Upper lobe of left lung (tissue), 6 donors: ENCODE measurements at places on chromosomes 1 and 21. TPM values are rescaled to one million over a fixed set of nuclear protein-coding genes. Genes with fewer than 3 reads are reported as not detected.

GRCh38 chr1:21742578-21742977 lies 40.4 kb downstream of the USP48 start:
- peaks cover 66% of the 10 kb centered on the region for H3K36me3 ChIP-seq
- DNase-seq, result no peak
- H3K27me3 ChIP-seq, result no peaks in the 10 kb centered on the region
- H3K4me3 ChIP-seq, result no peak overlapping the region
- no peaks in the 10 kb centered on the region for H3K4me1 ChIP-seq
- no peak overlapping the region for H3K27ac ChIP-seq

- no peaks in the 10 kb centered on the region for H3K36me3 ChIP-seq
- H3K27ac ChIP-seq, result no peak overlapping the region
- H3K27me3 ChIP-seq, result no peaks in the 10 kb centered on the region
- DNase-seq, result no peak
Observed at GRCh38 chr1:239616673-239617072, 230.3 kb downstream of the CHRM3 start.

DNA sequence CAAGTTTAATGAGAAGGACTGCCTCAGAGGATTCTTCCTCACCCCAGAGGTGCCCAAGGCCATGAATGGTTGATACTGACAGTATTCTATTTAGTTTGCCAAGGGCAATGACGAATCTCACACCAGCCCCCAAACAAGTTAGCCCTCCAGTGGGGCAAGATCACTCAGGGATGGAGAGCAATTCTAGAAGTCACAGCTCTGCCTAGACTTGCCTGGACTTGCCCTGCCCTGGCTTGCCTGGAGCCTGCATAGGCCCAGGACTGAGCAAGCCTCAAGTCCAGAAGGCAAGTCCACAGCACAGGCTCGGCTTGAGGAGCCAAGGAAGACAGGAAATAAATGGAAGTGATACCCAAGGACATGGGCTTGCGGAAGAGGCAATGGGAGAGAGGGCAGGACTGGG lies 39.5 kb upstream of the RGS16 start:
- no peak for DNase-seq
- H3K4me3 ChIP-seq, result no peak overlapping the region
- H3K36me3 ChIP-seq, result no peaks in the 10 kb centered on the region
- H3K4me1 ChIP-seq, result no peaks in the 10 kb centered on the region
- no peaks in the 10 kb centered on the region for H3K27me3 ChIP-seq

- H3K27ac ChIP-seq, result no peak overlapping the region
- H3K4me1 ChIP-seq, result peaks cover 3% of the 10 kb centered on the region
- no peaks in the 10 kb centered on the region for H3K27me3 ChIP-seq
- DNase-seq, result no peak
- H3K4me3 ChIP-seq, result no peak overlapping the region
Observed at GRCh38 chr1:200178340-200178739, 150.8 kb downstream of the NR5A2 start.

- H3K4me1 ChIP-seq, result peaks cover 19% of the 10 kb centered on the region
- H3K36me3 ChIP-seq, result no peaks in the 10 kb centered on the region
- peak; percentile 38 for DNase-seq
- no peak overlapping the region for H3K4me3 ChIP-seq
- H3K27me3 ChIP-seq, result no peaks in the 10 kb centered on the region
- H3K27ac ChIP-seq, result no peak overlapping the region
Observed at GRCh38 chr1:156910309-156910782, 10.1 kb upstream of the LRRC71 start.

GRCh38 chr1:37557402-37557801 lies 662 bp downstream of the DNALI1 start:
- H3K27me3 ChIP-seq, result no peaks in the 10 kb centered on the region
- peak overlapping the region; percentile 65 for H3K27ac ChIP-seq
- DNase-seq, result no peak
- H3K36me3 ChIP-seq, result no peaks in the 10 kb centered on the region
- peaks cover 43% of the 10 kb centered on the region for H3K4me1 ChIP-seq
- peak overlapping the region; percentile 52 for H3K4me3 ChIP-seq

DNA sequence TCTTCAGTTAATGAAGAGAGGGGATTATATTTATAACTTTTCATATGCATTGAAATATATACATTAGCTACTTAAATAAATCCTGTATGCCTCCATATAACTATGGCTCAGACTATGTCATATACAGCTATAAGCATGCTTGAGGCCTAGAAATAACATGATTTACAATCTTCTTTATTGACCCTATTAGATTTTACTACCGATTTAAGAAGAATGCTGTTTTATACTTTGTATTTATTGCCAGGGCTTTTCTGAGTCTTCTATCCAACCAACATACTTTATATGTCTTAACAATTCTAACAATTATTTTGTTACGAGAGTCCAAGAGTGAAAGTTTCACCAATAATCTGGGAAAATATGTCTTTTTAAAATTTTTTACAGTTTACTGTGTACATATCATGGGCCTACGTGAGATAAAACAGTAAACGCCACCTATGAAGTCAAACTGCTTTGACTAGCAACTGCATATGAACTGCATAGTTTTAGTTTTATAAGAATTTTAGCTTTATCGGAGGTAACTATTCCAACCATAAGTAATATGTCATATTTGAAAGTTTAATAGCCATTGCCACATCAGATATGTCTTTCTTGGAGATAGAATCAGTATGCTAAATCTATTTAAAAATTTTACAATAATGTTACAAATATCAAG lies 861.0 kb downstream of the USP25 start:
- no peaks in the 10 kb centered on the region for H3K27me3 ChIP-seq
- no peak for DNase-seq
- H3K4me1 ChIP-seq, result peaks cover 5% of the 10 kb centered on the region
- no peak overlapping the region for H3K4me3 ChIP-seq
- no peak overlapping the region for H3K27ac ChIP-seq

DNA sequence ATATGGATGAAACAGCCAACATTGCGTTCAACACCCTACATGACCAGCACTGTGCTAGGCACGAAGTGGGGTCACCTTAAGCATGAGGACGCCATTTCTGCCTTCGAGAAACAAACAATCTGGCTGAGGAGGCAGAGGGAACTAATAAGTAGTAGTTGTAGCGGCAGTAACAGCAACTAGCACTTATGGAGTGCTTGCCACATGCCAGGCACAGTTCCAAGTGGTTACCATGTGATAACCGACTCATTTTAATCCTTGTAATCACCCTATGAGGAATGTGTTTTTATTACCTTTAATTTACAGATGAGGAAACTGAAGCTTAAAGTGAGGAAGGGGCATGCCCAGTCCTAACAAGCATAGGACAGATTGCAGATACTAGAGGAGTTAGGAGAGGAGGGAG lies 33.7 kb downstream of the KCND3 start:
- H3K27me3 ChIP-seq, result no peaks in the 10 kb centered on the region
- no peaks in the 10 kb centered on the region for H3K36me3 ChIP-seq
- H3K27ac ChIP-seq, result peak overlapping the region; percentile 65
- H3K4me1 ChIP-seq, result no peaks in the 10 kb centered on the region

- DNase-seq, result peak; percentile 46
- peaks cover 11% of the 10 kb centered on the region for H3K4me1 ChIP-seq
- peaks cover 3% of the 10 kb centered on the region for H3K36me3 ChIP-seq
- no peaks in the 10 kb centered on the region for H3K27me3 ChIP-seq
- H3K4me3 ChIP-seq, result peak overlapping the region; percentile 9
- H3K27ac ChIP-seq, result peak overlapping the region; percentile 47
Observed at GRCh38 chr21:38376235-38376634, 119.4 kb downstream of the KCNJ15 start.

DNA sequence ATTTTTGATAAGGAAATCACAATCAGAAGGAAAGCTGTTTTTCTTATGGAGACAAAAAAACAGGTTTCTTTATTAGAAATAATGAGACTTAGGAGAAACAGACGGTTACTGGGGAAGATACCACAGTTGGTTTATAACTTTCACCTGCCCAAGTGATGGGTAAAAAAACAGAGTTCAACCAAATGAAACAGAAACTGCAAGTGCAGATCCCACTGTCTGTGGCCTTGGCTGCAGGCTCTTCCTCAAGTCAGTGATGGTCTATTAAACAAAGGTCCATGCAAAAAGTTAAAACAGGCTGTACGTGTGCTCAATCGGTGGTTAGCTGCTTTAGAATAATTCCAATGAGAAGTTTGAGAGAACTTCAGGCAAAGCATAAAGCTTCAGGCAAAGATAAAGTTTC lies 112.1 kb upstream of the NEGR1 start:
- no peak for DNase-seq
- no peaks in the 10 kb centered on the region for H3K27me3 ChIP-seq
- no peaks in the 10 kb centered on the region for H3K36me3 ChIP-seq
- H3K4me1 ChIP-seq, result no peaks in the 10 kb centered on the region

GRCh38 chr1:14761291-14762153 lies 163.0 kb downstream of the KAZN start:
- H3K4me3 ChIP-seq, result no peak overlapping the region
- H3K27ac ChIP-seq, result no peak overlapping the region
- H3K4me1 ChIP-seq, result no peaks in the 10 kb centered on the region
- DNase-seq, result no peak
- H3K27me3 ChIP-seq, result no peaks in the 10 kb centered on the region
- no peaks in the 10 kb centered on the region for H3K36me3 ChIP-seq

GRCh38 chr1:172224871-172225270 lies 195.6 kb upstream of the C1orf105 start:
- H3K27ac ChIP-seq, result no peak overlapping the region
- H3K36me3 ChIP-seq, result no peaks in the 10 kb centered on the region
- H3K4me3 ChIP-seq, result no peak overlapping the region
- no peaks in the 10 kb centered on the region for H3K27me3 ChIP-seq
- no peaks in the 10 kb centered on the region for H3K4me1 ChIP-seq

GRCh38 chr1:92583821-92584760 lies 97.4 kb upstream of the GFI1 start:
- no peak overlapping the region for H3K27ac ChIP-seq
- H3K4me3 ChIP-seq, result no peak overlapping the region
- H3K4me1 ChIP-seq, result no peaks in the 10 kb centered on the region
- H3K36me3 ChIP-seq, result no peaks in the 10 kb centered on the region
- DNase-seq, result no peak

DNA sequence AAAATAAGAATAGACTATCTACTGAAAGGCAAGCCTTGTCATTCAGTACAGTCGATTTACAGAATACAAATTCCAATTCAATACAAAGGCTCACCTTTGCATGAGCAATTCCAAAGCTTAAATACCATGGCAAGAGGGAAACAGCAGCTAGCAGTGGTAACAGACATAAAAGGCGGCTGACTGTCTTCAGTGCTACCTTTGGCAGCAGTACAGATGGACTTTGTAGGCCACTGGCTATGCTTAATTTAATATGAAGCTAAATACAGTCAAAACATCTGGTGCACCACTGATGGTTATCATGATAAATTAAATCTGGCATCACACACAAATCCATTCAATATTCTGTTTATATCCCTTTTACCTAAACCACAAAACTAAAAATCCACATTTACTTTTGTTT lies 62.4 kb downstream of the RERE start:
- H3K27me3 ChIP-seq, result no peaks in the 10 kb centered on the region
- H3K36me3 ChIP-seq, result no peaks in the 10 kb centered on the region
- no peak overlapping the region for H3K4me3 ChIP-seq
- no peaks in the 10 kb centered on the region for H3K4me1 ChIP-seq
- no peak overlapping the region for H3K27ac ChIP-seq
- DNase-seq, result no peak

DNA sequence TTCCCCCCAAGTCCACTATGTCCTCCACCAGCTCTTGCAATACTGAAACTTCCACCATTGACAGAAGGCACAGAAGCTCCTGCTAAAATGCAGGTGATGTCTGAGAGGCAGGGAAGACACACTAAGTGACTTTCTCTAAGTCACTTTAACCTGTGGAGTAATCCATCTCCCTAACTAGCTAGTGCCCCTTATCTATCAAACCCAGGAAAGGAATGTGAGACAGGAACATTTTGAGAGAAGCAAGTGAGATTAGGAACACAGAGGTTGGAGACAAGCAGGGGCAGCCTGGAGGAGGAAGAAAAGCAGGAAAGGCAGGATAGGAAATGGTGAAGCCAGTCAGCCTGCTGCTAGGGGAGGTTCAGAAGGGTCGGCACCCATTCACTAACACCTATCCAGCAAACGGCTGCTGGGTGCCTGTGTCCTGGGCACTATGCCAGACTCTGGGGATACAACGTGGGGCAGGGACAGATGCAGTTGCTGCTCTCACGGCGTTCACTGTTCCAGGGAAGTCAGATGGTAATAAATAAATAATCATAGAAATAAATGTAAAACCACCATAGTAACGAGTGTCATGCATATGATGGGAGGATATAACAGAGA lies 7.0 kb downstream of the GPA33 start:
- no peaks in the 10 kb centered on the region for H3K4me1 ChIP-seq
- no peak overlapping the region for H3K27ac ChIP-seq
- no peak overlapping the region for H3K4me3 ChIP-seq
- H3K36me3 ChIP-seq, result no peaks in the 10 kb centered on the region

DNA sequence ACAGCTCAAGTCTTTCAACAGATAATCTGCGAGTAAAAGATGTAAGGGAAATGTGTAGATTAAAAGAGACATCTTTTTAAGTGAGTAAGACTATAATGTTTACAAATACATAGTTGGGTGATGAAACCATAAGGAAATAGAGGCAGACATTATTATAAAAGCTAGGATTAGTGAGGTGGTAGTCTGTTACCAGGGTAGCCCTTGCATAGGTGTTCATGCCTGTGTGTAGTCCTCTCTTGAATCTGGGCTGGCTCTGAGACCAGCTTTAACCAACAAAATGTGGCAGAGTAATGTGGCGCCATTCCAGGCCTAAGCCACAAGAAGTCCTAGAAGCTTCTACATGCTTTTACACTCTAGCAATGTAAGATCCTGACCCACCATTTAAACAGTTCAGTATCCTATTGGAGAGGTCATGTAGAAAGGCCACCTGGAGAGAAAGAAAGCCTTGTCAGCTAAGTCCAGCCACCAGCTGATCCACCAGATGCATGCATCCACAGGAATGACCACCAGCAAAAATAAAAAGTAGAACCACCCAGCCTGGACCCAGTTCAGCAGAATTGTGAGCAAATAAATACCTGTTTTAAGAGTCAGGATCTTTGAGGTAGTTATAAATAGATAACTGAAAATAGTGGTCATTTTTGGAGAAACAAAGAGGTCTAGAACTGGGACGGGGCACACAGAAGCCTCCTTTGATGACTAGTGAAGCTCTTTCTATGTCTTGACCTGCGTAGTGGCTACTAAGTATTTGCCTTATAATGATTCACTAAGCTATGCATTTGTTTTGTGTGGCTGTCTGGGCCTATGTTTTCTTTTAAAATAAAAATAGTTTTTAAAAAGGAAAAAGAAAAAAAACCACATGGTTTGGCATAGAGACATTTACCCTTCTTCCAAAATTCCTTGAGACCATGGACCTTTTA lies 8.1 kb downstream of the NIBAN1 start:
- H3K36me3 ChIP-seq, result no peaks in the 10 kb centered on the region
- H3K27me3 ChIP-seq, result no peaks in the 10 kb centered on the region
- H3K27ac ChIP-seq, result no peak overlapping the region
- no peaks in the 10 kb centered on the region for H3K4me1 ChIP-seq

The KRTAP19-3 gene
- total RNA-seq, result not detected

The GALE gene
- 95.0 TPM for total RNA-seq

The INTS7 gene
- 13.6 TPM for total RNA-seq

The LRRC47 gene
- total RNA-seq, result 30.3 TPM

The RNU1-3 gene
- under 0.01 TPM for total RNA-seq

The BEST4 gene
- 1.0 TPM for total RNA-seq
